PC-9 (cell line): ENCODE measurements at places on chromosomes 12 and 14. TPM values are rescaled to one million over a fixed set of nuclear protein-coding genes. Genes with fewer than 3 reads are reported as not detected.

DNA sequence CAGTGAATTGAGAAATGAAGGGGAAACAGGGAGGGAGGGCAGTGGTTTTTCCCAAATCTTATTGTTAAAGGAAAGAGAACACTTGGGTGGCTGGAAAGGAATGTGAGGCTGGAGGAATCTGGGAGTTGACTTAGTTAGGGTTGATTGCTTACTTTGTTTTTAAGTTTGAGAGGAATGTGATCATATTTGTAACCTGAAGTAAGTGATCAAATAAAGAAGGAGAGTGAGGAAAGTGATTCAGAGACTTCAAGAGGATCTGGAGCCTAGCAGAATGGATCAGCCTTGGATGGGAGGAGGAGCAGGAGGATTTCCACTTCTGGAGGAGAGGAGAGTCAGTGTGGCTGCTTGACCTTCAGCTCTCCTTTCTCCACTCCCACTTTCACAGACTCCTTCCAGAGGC, 6.0 kb upstream of the LRP6 start:
- H3K27me3 ChIP-seq: no peaks in the 10 kb centered on the region
- no peak overlapping the region for H3K27ac ChIP-seq
- no peak overlapping the region for H3K4me3 ChIP-seq
- H3K4me1 ChIP-seq: peaks cover 19% of the 10 kb centered on the region; the same call in 1 of the 2 replicates
- H3K36me3 ChIP-seq: no peaks in the 10 kb centered on the region
- peak; percentile 46 for DNase-seq

DNA sequence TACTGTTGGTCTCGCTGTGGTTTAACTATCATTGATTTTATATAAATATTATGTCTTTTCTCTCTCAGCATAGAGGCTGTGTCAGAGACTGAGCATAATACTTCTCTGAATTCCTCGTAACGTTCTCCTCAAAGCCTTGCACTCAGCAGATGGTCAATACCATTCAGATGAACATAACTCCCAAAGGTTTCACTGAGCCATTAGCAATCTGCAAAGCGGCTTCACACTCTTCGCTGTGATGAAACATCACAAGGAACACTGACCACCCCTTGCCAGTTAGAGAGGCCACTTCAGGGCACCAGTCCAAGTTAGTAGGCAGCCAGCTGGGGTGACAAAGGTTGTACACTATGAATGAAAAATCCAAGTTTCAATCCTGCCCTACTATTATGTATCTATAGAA, 30.1 kb upstream of the STON2 start:
- H3K36me3 ChIP-seq: no peaks in the 10 kb centered on the region
- H3K27me3 ChIP-seq: no peaks in the 10 kb centered on the region
- H3K4me3 ChIP-seq: no peak overlapping the region
- DNase-seq: no peak
- H3K27ac ChIP-seq: no peak overlapping the region
- 0 out of 2 replicates have a peak, but pooled peaks cover 3% of the 10 kb centered on the region for H3K4me1 ChIP-seq

DNA sequence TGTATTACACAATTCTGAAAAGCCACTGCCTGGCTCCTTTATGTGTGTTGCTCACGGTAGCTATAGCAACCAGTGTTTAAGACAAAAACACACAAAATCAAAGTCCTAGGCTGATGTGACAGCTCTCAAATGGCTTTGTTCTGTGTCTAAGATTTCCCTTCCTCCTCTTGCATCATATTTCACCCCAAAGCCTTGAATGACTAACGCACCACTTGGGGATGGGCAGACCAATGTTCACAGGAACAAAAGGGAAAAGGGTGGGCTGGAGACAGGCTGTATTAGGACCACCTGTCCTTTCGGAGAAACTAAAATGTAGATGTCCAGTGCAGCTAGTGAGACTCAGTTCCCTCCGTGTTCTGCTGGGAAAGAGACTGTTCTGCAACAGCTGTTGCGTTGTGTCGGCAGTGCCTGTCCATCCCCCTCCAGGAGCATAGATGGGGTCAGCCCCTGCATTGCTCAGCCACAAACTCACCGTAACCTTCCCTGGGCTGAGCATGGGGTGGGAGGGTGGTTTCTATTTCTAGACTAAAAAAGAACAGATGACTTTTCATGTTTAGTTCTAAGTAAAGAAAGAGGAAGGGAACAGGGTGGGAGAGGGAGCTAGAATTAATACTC, 26.8 kb upstream of the DAAM1 start:
- no peaks in the 10 kb centered on the region for H3K27me3 ChIP-seq
- H3K27ac ChIP-seq: no peak overlapping the region
- no peaks in the 10 kb centered on the region for H3K36me3 ChIP-seq
- peak; percentile 5 for DNase-seq
- no peak overlapping the region for H3K4me3 ChIP-seq

DNA sequence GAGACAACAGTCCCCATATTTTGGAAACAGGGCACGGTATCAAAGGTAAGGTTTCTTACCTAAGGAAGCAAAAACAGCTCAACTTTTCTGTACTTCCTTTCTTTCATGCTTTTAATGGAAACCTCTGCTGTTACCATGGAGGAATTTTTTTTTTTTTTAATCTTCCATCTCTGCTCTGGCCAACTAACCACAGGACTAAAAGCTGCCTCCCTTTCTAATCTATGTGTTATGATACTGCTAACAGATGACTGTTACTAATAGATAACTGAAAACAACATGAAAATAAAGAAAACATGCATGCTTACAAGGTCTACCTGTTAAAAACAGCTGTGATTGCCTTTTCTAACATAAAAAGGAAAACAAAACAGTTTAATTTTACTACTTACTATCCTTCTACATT, 168.4 kb downstream of the SOX5 start:
- no peaks in the 10 kb centered on the region for H3K4me1 ChIP-seq
- no peaks in the 10 kb centered on the region for H3K27me3 ChIP-seq
- no peaks in the 10 kb centered on the region for H3K36me3 ChIP-seq
- H3K4me3 ChIP-seq: no peak overlapping the region

- H3K4me3 ChIP-seq: no peak overlapping the region
- H3K27ac ChIP-seq: no peak overlapping the region
- DNase-seq: no peak
- no peaks in the 10 kb centered on the region for H3K27me3 ChIP-seq
- H3K36me3 ChIP-seq: no peaks in the 10 kb centered on the region
These were observed 86.1 kb downstream of the SYNE2 start for GRCh38 chr14:63939006-63939270.

DNA sequence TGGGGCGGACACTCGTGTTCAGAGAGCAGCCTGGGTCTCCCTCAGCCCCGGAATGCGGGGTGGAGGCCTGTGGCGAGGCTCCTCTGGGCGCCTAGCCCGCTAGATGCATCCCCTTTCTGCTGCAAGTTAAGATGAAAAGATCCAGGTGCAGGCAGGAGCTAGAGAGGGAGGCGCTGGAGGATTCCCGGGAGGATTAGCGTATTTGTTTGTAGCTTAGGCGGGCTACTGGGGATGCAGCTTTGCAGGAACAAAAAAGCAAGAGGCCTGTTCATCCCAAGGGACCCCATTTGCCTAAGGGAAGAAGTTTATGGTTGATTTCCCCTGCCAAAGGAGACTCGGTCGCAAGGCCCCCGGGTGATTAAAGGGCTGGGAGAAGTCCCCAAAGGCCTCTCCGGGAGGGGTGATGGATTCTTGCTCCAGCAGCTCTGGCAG, 824 bp downstream of the CCDC177 start:
- no peak overlapping the region for H3K27ac ChIP-seq
- no peak overlapping the region for H3K4me3 ChIP-seq
- peaks cover 18% of the 10 kb centered on the region for H3K27me3 ChIP-seq
- H3K4me1 ChIP-seq: peaks cover 8% of the 10 kb centered on the region; the same call in 1 of the 2 replicates
- DNase-seq: no peak

DNA sequence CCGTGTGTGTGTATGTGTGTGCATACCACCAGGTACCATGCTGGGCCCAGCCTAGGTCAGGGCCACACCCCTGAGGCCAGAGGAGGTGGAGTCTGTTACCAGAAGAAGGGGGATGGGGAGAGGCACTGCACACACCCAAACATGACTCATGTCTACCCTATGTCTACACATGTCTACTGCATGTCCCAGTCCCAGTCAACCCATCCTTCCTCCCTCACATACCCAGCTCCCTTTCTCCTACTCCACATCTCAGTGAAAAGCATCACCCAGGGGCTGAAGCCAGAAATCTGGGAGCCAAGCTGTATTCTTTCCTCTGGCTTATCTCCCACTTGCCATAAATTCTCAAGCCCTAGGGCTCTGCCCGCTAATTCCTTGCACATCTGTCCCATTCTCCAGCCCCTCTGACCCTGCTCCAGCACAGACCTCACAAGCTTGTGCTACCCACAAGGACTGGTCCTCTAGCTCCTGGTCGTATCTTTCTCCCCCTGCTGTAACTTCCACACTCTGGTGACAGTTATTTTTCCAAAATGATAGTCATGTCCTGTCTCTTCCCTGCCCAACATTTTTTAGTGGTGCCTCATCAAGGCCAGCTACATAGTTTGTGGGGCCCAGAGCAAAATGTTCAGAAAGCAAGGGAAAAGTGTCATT, 18.0 kb upstream of the APPL2 start:
- H3K36me3 ChIP-seq: no peaks in the 10 kb centered on the region
- no peak for DNase-seq
- H3K27me3 ChIP-seq: no peaks in the 10 kb centered on the region
- H3K4me1 ChIP-seq: no peaks in the 10 kb centered on the region
- no peak overlapping the region for H3K4me3 ChIP-seq

DNA sequence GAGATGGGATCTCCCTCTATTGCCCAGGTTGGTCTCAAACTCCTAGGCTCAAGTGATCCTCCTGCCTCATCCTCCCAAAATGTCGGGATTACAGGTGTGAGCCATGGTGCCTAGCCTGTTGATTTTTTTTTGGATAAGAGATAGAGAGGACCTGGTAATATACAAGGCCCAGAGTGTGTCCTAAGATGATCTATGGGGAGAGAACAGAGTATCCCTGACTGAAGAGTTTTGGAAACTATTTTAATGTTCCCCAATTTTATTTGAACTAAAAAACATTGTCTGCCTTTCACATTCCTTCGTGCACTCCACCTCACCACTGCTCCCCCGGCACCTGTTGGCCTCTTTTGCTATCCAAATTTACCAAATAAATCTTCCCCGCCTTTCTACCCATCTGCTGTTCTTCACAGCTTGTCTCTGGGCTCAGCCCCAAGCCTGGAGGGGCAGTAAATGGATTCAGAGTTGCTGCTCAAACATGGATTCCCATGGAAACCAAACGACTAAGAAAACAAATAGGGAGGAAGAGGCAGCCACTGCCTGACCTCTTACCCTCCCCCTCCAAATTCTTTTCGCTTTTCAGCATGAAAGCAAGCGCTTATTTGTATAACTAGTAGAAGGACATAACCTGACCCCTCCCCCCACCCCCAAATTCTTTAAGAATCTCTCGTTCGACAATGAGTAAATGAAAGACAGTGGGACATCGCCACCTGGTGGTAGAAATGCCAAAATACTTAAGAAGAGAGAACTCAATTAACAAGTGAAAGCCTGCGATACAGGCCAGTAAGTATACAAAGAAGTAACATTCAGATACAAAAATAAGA, 22.6 kb downstream of the OR10G3 start:
- H3K36me3 ChIP-seq: no peaks in the 10 kb centered on the region
- peak; percentile 57 for DNase-seq
- no peaks in the 10 kb centered on the region; the same call in 1 of the 2 replicates for H3K4me1 ChIP-seq
- H3K4me3 ChIP-seq: peak overlapping the region; percentile 6; the same call in 1 of the 2 replicates

DNA sequence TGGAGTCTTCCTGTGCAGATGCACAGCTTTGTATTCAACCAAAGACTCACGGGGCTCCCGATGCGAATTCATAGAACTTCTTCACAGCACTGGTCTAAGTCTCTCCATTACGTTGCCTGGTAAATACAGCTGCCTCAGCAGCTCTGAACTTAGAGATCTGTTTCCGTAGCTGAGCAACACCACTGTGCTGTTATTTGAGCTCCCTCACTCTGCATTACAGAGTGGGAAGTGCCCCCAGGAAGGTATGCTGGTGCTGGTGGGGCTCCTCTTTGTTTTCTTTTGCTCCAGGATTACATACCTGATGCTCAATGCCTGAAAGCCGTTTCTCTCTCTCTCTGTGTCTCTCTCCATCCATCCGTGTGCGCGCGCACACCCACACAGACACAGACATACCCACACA, 227.5 kb upstream of the RMST start:
- no peak overlapping the region for H3K4me3 ChIP-seq
- DNase-seq: no peak
- H3K4me1 ChIP-seq: no peaks in the 10 kb centered on the region
- H3K36me3 ChIP-seq: no peaks in the 10 kb centered on the region
- H3K27ac ChIP-seq: no peak overlapping the region
- no peaks in the 10 kb centered on the region for H3K27me3 ChIP-seq

DNA sequence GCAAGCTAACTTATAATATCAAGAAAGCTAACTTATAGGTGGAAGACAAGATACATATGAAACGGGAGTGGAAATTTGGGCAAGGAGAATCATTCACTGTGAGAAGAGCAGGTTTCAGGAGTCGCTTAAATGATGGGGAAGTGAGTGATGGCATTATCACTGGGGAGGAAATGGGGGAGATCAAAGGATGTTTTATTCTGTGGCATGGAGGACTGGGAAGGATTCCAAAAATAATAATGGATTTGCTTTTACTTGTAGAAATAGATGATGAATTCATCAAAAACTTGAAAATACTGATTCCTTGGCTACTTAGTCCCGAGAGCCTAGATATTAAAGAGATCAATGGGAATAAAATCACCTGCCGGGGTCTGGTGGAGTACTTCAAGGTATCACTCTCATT, 47.8 kb downstream of the SAV1 start:
- DNase-seq: no peak
- H3K27ac ChIP-seq: no peak overlapping the region
- no peak overlapping the region for H3K4me3 ChIP-seq
- no peaks in the 10 kb centered on the region for H3K27me3 ChIP-seq

GRCh38 chr14:31219169-31219568, 11.6 kb upstream of the HECTD1 start:
- no peaks in the 10 kb centered on the region for H3K4me1 ChIP-seq
- no peak for DNase-seq
- no peaks in the 10 kb centered on the region for H3K36me3 ChIP-seq
- H3K4me3 ChIP-seq: no peak overlapping the region
- H3K27ac ChIP-seq: no peak overlapping the region
- H3K27me3 ChIP-seq: no peaks in the 10 kb centered on the region

DNA sequence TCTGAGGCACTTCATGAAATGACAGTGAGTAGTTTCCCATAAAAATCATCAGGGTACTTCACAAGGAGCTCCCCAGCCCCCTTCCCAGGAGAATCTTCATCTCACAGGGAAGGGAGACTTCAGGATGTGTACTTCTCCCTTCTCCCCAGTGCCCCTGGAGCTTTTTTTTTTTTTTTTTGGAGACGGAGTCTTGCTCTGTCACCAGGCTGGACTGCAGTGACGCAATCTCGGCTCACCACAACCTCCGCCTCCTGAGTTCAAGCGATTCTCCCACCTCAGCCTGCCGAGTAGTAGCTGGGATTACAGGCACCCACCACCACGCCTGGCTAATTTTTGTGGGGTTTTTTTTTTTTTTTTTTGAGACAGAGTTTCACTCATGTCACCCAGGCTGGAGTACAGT, 10.4 kb downstream of the ITPK1 start:
- H3K36me3 ChIP-seq: no peaks in the 10 kb centered on the region
- peaks cover 46% of the 10 kb centered on the region for H3K4me1 ChIP-seq
- no peaks in the 10 kb centered on the region for H3K27me3 ChIP-seq
- peak; percentile 76 for DNase-seq
- peak overlapping the region; percentile 91 for H3K27ac ChIP-seq

Gene CFAP54
- 7.1 and 16.4 TPM in 2 replicates for total RNA-seq

Gene TMEM132C
- total RNA-seq: not detected in 2 replicates

Gene KRT76
- not detected in 2 replicates for total RNA-seq

Gene UNC79
- 0.07 TPM in 1 of 2 replicates, not detected in the other for total RNA-seq
